ENCODE measurements at places on chromosomes 1 and 21.

DNA sequence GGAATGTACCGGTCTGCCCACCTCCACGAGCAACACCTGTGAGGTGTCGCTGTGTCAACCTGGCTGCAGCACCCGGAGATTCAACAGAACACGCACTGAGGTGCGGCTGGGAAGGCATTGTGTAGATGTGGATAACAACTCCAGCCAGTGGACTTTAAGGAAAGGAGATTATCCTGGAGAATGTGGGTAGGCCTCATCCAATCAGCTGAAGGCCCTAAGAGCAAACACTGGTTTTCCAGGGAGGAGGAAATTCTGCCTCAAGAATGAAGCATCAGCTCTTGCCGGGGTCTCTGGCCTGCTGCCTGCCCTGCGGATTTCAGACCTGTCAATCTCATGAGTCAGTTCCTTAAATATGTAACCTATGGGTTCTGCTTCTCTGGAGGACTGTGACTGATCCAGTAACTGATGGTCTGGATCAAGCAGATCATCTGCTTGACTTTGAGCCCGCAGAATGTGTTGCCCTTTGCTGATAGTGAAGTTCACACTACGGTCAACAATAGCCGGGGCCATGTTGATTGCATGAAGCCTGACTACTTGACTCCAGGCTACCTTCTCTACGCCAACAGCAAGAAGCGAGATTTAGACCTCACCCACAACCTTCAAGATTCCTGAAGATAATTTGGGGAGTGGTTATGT lies 15.9 kb upstream of the PRDM15 start:
- DNase-seq: no peak

- no peak for DNase-seq
These were observed 60.8 kb downstream of the TSEN15 start for GRCh38 chr1:184112176-184112948.

GRCh38 chr1:26053718-26054560 lies 8.0 kb upstream of the SLC30A2 start:
- DNase-seq: no peak

- no peak for DNase-seq
These were observed 72.8 kb downstream of the CD2 start for GRCh38 chr1:116826818-116827606.

DNA sequence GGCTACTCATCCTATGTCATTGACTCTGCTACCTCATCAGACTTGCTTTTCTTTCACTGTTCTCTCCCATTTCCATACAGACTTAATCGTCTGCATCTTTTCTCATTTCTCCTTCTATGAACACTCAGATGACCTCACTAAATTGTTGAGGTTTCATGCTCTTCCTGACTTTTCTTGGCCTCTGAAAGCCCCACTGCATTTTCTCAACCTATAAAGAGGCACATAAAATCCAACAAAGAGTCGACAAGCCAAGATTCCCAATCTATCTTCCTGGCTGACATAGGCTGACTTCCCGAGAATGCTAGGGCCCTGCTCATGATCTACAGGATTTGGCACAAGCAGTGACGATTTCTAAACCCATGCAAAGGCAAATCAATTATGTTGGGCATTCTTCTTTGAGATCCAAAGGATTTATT lies 280.8 kb upstream of the DPYD start:
- no peak for DNase-seq

All from neural crest cell (in vitro differentiated cells).